ENCODE measurements at places on chromosomes 16 and 17.

- no peak for DNase-seq
Measured at GRCh38 chr17:61397086-61397842, 2.4 kb upstream of the TBX2 start.

- DNase-seq, result no peak
Measured at GRCh38 chr17:12365805-12366204, 299.9 kb upstream of the MYOCD start.

DNA sequence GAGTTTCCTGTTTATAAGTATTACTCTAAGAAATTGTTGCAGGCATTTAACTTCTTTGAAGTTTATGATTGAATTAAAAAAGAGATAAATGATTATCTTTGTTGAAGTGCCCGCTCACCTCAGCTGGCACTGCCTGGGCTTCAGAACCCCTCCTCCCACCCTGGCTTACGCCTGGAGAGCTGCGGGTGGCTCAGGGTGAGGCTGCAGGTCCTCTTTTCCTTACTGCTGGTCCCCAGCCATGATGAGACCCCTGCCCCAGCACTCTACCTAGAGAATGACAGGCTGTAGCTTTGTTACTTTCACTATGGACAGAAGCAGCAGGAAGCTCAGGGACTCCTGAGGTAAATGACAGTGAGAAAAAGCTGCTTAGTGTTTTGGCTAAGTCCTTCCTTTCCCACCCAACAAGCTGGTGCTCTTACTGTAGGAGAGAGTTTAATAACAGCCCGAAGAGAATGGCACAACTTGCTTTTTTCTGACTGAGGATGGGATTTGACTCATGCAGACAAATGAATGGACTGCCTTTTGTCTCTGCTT, 62.1 kb downstream of the EPN2 start:
- DNase-seq, result no peak

- no peak for DNase-seq
Measured at GRCh38 chr17:57375770-57376225, 119.5 kb downstream of the MSI2 start.
